ENCODE measurements at places on chromosomes 16 and 17.

GRCh38 chr17:40772101-40772500 is at the start of gene KRT26:
KRT26 (minus strand) TSS chr17:40772201; CDS start chr17:40772113, 88 bp downstream.
- no peak for DNase-seq

DNA sequence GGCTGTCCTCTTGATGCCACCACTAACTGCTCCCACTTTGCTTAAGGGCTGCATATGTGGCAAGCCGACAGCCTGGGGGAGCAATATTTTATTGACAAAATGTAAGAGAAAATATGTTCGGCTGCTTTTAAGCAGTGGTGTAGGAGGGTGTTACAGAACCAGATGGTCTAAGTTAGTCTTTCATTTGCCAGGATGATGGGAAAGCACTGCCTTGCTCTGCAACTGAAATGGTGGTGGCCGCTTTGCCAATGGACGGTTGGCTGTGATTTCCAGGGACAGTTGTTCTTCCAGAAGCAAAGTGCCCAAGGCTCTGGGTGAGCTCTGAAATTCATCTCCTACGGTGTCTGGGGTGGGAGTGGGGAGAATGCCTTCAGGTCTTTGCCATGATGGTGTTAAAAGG is 469.3 kb downstream of the TOX3 start:
- DNase-seq: no peak

- DNase-seq: no peak
Measured at GRCh38 chr16:67528222-67528869, at the start of gene RIPOR1. RIPOR1 (plus strand) TSS chr16:67528829; CDS start chr16:67538447, 9,618 bp downstream.

DNA sequence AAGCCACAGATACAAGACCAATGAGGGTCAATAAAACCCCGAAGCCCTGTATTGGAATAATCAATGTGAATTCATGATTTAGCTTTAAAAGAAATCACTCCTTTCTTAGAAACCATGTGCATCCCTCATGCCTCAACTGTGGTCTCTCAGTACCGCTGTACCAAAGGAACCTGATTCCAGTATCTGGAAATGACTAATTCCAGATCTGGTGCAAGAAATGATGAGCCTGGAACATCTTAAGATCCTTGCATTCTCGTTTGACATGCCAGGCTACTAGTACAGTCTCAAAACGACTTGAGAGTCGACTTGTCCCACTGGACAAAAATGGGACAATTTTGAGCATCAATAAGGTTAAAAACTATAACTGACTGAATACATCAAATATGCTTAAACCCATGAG is 21.2 kb downstream of the USP31 start:
- DNase-seq: no peak

- DNase-seq: no peak
Measured at GRCh38 chr16:76676356-76676755, 399.2 kb downstream of the CNTNAP4 start.

DNA sequence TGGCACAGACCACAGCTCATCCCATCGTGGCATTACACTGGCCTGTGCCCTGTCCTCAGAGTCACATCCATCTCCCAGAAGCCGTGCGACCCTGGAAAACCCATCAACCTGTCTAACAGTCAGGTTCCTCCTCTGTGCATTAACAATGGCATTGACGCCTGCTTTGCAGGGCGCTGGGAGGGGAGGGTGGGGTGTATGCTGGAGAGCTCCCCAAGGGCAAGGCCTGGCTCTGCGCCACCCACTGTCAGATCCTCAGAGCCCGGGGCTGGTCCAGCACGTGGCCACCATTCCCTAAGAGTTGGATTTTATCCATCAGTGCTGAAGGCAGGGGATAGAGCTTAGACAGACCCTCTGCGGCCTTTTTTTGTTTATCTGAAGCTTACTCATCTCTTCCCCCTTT is 28.7 kb downstream of the NOS2 start:
- no peak for DNase-seq

DNA sequence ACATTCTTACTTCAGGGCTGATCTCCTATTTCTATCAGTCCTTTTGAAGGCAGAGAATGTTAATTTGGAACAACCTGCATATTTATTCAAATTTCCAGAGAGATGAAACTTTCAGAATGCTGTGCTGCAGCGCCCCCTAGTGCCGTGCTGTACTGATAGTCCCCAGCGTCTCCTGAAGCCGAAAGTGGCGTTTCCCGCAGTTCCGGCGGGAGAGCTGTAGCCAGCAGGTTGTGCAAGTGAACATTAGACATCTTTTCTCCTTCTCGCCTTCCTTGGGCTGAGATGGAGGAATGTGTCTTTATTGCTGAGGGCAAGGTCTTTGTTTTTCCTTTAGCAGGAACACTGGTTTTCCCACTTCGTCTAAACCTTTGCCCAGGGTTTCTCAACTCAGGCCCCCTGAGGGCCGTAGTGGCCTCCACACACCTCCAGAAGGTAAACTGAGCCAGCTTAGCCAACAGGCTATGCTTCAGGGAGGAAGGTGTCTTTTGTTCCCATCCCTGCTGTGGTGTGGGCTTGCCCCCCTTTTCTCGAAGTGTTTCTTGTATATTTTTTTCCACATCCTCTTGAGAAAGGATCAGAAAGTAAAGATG is 26.4 kb downstream of the USP10 start:
- no peak for DNase-seq
